Activated CD8-positive, alpha-beta T cell treated with anti-CD3 and anti-CD28 coated beads for 36 hours (primary cell): ENCODE measurements at places on chromosomes 7 and 10. TPM values are rescaled to one million over a fixed set of nuclear protein-coding genes. Genes with fewer than 3 reads are reported as not detected.

DNA sequence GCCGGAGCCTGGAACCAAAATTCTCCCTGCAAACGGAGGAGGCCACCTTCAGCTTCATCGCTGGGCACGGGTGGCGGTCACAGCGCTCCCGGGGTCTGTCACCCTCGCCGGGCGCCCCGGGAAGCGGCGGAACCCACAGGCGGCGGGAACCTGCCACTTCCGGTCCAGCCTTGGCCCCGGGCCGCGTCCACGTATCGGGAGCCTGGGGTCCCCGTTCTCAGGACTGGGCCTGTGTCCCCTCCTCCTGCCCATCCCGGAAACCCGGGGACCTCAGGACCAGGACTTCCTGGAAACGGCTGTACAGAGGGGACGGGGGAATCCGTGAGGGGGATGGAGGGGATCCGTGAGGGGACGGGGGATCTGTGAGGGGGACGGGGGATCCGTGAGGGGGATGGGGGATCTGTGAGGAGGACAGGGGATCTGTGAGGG, 25.4 kb downstream of the PDGFA start:
- DNase-seq = no peak

The ACADSB gene
- 19.7 TPM for total RNA-seq

- DNase-seq = no peak
Measured at GRCh38 chr10:6729861-6730344, 149.8 kb upstream of the PRKCQ start.

GRCh38 chr7:15863951-15864625, 177.6 kb upstream of the MEOX2 start:
- no peak for DNase-seq

- DNase-seq = no peak
Measured at GRCh38 chr7:95899919-95900513, 127.7 kb downstream of the DYNC1I1 start.
